ENCODE measurements at places on chromosomes 5 and 9.

DNA sequence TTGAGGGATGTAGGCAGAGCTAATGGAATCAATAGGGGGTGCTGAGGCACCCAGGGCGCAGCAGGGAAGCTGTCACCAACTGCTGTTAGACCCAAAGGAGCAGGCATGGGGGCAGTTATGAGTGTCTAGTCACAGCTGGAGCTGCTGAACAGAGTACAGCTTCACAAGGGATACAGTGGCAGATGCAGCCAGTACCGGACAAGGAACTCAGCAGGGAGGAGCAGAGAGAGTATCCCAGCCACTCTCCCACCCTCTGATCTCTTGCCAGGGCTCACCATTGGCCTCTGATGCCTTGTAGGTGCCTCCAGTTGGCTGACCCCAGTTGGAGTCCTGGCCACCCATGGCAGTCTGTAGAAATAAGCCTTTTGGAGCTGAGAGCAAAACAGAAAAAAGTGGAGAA is 42.6 kb upstream of the HSPB3 start:
- no peaks in the 10 kb centered on the region for H3K36me3 ChIP-seq
- no peak overlapping the region for H3K4me3 ChIP-seq
- DNase-seq = no peak
- H3K27me3 ChIP-seq = peaks cover 14% of the 10 kb centered on the region

DNA sequence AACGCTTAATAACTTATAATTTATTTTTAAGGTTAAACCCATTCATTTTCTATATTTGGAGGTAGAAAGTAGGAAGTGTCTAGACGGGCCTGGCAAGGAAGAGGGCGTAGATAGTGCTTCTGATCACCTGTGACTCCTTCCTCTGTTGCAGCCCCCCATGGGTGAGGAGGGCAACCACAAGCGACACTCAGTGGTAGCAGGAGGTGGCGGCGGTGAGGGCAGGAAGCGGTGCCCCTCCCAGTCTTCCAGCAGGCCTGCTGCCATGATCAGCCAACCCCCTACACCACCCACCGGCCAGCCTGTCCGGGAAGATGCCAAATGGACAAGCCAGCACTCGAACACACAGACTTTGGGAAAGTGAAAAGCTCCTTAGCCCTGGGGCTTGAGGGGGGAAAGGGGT is 36.7 kb downstream of the FAXDC2 start:
- peak; percentile 45 for DNase-seq
- peaks cover 67% of the 10 kb centered on the region for H3K36me3 ChIP-seq
- H3K4me3 ChIP-seq = no peak overlapping the region
- no peaks in the 10 kb centered on the region for H3K27me3 ChIP-seq
- peaks cover 40% of the 10 kb centered on the region for H3K4me1 ChIP-seq

- DNase-seq = no peak
- no peaks in the 10 kb centered on the region for H3K4me1 ChIP-seq
- peaks cover 4% of the 10 kb centered on the region for H3K27me3 ChIP-seq
- H3K27ac ChIP-seq = no peak overlapping the region
- no peak overlapping the region for H3K4me3 ChIP-seq
- no peaks in the 10 kb centered on the region for H3K36me3 ChIP-seq
These were observed 32.7 kb downstream of the KCNT1 start for GRCh38 chr9:135734616-135735144.

GRCh38 chr9:93064392-93065134 is 6.1 kb downstream of the SUSD3 start:
- H3K4me1 ChIP-seq = peaks cover 84% of the 10 kb centered on the region
- peak overlapping the region; percentile 98 for H3K27ac ChIP-seq
- peak overlapping the region; percentile 79 for H3K4me3 ChIP-seq
- peaks cover 74% of the 10 kb centered on the region for H3K36me3 ChIP-seq

DNA sequence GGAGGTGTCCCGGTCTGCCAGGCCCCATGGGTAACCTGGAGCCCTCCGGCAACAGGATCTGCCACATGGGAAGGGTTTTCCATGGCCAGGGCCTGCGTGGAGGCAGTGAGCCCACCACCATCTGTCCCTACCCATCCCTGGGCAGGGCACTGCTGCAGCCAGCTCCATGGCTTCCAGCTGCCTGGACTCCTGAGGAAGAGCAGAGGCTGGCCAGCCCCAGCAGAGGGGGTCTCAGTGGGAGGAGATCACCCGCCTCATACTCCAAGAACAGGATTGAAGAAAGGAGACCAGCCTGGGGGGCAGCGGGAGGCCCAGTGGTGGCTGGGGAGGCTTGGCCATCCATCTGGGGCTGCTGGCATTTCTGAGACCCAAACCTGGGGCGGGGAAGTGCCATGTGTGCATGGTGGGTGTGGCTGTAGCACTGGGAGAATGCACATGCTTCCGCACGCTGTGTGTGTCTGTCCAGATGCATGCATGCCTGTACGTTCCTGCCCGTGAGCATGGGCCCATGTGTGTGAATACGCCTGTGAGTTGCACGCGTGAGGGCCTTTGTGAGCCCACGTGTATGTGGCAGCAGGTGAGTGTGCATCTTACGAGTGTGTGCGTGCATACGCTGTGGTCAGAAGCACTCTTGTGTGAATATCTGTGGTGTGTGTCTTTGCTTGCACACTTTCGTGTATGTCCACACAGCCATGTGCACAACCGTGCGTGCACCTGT is 78.5 kb downstream of the LMX1B start:
- no peak for DNase-seq
- no peak overlapping the region for H3K4me3 ChIP-seq
- H3K4me1 ChIP-seq = no peaks in the 10 kb centered on the region
- H3K27ac ChIP-seq = no peak overlapping the region

- no peak overlapping the region for H3K4me3 ChIP-seq
- no peak for DNase-seq
- H3K36me3 ChIP-seq = no peaks in the 10 kb centered on the region
- H3K27ac ChIP-seq = no peak overlapping the region
- peaks cover 20% of the 10 kb centered on the region for H3K27me3 ChIP-seq
These were observed 26.3 kb upstream of the FANCC start for GRCh38 chr9:95343725-95344287.

- H3K4me1 ChIP-seq = no peaks in the 10 kb centered on the region
- H3K4me3 ChIP-seq = no peak overlapping the region
- DNase-seq = no peak
- no peaks in the 10 kb centered on the region for H3K27me3 ChIP-seq
- H3K36me3 ChIP-seq = no peaks in the 10 kb centered on the region
These were observed 112.5 kb downstream of the CRB2 start for GRCh38 chr9:123468541-123468940.

DNA sequence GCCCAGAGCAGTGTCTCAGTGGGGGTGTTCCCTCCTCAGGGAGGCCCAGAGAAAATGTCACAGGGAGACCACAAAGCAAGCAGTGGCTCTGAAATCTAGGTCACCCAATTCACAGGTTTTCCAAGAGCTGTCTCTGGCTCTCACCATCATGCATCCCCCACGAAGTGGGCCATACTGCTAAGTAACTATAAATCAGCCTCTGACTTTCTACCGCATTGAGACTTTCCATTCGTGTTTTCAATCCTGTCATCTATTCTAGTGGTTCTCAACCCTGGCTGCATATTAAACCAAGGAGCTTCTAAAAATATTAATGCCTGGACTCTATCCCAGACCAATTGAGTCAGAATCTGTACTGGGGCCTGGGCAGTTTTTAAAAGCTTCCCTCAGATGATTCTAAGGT is 2.0 kb upstream of the C1QTNF3 start:
- H3K36me3 ChIP-seq = peaks cover 3% of the 10 kb centered on the region
- DNase-seq = no peak
- no peaks in the 10 kb centered on the region for H3K27me3 ChIP-seq
- no peaks in the 10 kb centered on the region for H3K4me1 ChIP-seq
- no peak overlapping the region for H3K27ac ChIP-seq

GRCh38 chr9:37151812-37152211 is 31.4 kb downstream of the ZCCHC7 start:
- no peaks in the 10 kb centered on the region for H3K27me3 ChIP-seq
- peaks cover 21% of the 10 kb centered on the region for H3K4me1 ChIP-seq
- DNase-seq = no peak
- H3K36me3 ChIP-seq = peaks cover 53% of the 10 kb centered on the region
- H3K27ac ChIP-seq = no peak overlapping the region
- H3K4me3 ChIP-seq = no peak overlapping the region

GRCh38 chr5:176425791-176426190 is 9.5 kb upstream of the CLTB start:
- peaks cover 9% of the 10 kb centered on the region for H3K4me1 ChIP-seq
- H3K27ac ChIP-seq = no peak overlapping the region
- peaks cover 3% of the 10 kb centered on the region for H3K36me3 ChIP-seq
- DNase-seq = no peak
- H3K27me3 ChIP-seq = peaks cover 24% of the 10 kb centered on the region

- H3K4me1 ChIP-seq = peaks cover 36% of the 10 kb centered on the region
- no peaks in the 10 kb centered on the region for H3K27me3 ChIP-seq
- H3K27ac ChIP-seq = peak overlapping the region; percentile 80
- peaks cover 22% of the 10 kb centered on the region for H3K36me3 ChIP-seq
- DNase-seq = peak; percentile 79
These were observed 3.2 kb upstream of the NFX1 start for GRCh38 chr9:33287087-33287490.

DNA sequence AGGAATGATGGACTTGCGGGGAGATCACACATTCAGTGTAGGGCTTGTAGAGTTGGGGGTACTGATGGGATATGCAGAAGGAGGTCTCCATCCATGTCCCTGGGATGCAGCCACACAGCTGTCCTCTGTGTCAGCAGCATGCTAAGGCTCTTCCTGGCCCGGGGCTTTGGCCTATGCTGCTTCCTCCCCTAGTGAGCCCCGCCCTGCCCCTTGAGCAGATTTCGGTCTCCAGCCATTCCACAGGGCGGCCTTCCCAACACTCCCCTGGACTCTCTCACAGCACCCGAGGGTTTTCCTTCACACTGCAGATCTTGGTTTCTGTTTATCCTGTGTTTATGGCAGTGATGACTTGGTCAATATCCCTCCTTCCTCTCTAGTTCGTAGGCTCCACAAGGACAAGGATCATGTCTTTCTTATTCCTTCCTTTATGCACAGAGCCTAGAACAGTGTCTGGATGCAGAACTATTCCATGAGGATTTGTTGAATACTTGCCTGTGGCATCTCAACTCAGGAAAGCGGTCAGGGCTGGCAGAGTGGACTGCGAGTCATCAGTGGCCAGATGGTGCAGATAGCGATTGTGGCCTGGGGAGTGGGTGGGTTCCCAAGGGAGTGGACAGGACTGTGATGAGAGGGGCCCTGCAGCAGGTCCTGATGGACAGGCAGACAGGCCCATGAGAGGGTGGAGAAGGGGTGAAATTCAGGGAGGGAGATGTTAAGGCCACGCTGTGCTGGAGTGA is 114.2 kb downstream of the RGS3 start:
- H3K27ac ChIP-seq = peak overlapping the region; percentile 97
- peaks cover 74% of the 10 kb centered on the region for H3K4me1 ChIP-seq
- peak overlapping the region; percentile 19 for H3K4me3 ChIP-seq
- H3K36me3 ChIP-seq = peaks cover 11% of the 10 kb centered on the region

DNA sequence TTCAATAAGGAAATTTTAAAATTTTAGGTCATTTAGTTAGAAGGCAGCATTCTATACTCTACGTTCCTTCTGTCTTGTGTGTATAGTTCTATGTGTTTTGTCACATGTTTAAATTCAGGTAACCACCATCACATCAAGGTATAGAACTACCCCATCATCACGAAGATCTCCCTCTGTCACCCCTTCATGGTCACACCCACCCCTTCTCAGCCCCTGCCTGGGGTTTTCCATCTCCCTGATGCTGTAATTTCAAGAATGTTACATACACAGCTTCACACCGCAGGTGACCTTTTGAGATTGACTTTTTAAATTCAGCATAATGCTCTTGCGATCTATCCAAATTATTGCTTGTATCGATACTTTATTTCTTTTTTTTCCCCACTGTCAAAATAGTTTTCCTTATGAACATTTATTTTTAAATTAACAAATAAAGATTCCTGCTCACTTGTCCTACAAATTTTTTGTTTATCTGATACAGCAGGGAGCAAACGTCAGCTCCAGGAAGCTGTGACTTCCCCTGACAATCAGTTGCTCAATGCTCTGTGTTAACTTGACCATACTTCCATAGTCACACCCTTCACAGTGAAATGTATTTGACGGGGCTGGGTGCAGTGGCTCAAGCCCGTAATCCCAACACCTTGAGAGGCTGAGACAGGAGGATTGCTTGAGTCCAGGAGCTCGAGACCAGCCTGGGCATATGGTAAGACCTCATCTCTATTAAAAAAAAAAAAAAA is 10.2 kb downstream of the BTNL8 start:
- H3K27ac ChIP-seq = no peak overlapping the region
- DNase-seq = no peak
- no peak overlapping the region for H3K4me3 ChIP-seq

DNA sequence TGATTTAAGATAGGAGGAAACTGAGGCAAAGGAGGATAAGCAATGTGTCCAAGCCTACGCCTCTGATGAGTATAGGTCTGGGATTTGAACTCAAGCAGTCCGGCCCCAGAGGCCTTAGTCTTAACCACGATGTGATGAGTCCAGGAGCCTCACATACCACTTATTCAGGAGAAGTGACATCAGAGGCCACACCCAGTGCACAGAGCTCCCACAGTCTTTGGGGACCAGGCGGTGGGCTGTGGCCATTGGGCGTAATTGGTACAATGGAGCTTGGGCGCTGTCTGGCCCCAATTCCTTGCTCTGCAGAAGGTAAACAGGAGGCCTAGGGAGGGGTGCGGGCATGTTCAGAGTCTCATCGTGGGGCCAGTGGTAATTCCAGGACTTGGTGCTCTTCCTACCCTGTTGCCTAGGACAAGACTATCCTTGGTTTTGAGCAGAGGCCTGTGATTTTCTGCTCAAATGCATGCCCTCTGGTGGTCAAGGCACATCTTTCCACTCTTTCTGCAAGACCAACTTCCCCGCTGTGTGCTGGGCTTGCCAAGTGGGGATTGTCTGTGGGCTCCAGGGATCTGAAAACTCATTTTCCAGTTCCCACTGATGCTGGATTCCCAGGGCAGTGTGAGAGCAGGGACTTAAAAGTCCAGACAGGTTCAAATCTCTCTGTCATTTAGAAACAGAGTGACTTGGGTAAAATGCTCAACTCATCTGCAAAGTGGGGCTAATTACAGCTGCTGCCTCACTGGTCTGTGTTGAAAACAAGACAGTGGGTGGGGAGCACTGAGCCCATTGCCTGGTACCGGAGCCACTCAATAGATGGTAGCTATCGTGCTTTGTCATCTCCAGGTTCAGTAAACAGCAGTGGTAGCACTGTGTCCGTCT is 15.8 kb downstream of the NDST1 start:
- no peaks in the 10 kb centered on the region for H3K36me3 ChIP-seq
- DNase-seq = peak; percentile 34
- no peaks in the 10 kb centered on the region for H3K27me3 ChIP-seq
- H3K27ac ChIP-seq = no peak overlapping the region
- H3K4me3 ChIP-seq = no peak overlapping the region
- H3K4me1 ChIP-seq = no peaks in the 10 kb centered on the region

DNA sequence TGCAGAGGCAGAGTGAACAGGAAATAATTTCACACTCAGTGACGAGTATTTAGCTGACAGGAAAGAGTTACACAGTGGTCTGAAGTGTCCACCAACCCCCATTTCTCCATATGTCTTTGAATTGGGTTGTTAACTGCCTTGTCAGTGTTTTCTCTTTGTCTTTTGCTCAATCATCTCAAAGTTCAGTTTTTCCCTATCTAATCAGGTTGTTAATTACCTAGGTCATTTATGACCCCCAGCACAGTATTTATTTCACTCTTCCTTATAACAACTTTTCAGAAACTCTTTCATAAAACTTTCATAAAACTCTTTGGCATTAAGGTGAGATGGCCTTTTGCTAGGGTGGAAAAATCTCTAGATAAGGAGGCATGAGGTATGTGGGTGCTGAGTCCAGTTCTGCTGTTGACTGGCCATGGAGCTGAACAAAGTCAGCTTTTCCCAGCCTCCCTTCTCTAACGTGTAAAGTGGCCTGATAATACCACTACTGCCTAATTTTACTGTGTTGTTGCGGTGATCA is 5.2 kb upstream of the ALDOB start:
- H3K4me3 ChIP-seq = no peak overlapping the region
- DNase-seq = no peak
- no peaks in the 10 kb centered on the region for H3K36me3 ChIP-seq
- no peaks in the 10 kb centered on the region for H3K4me1 ChIP-seq
- peaks cover 27% of the 10 kb centered on the region for H3K27me3 ChIP-seq
